ENCODE measurements at places on chromosomes 13 and 19.

- DNase-seq, result no peak
Observed at GRCh38 chr19:42048992-42049391, 21.0 kb downstream of the GRIK5 start.

DNA sequence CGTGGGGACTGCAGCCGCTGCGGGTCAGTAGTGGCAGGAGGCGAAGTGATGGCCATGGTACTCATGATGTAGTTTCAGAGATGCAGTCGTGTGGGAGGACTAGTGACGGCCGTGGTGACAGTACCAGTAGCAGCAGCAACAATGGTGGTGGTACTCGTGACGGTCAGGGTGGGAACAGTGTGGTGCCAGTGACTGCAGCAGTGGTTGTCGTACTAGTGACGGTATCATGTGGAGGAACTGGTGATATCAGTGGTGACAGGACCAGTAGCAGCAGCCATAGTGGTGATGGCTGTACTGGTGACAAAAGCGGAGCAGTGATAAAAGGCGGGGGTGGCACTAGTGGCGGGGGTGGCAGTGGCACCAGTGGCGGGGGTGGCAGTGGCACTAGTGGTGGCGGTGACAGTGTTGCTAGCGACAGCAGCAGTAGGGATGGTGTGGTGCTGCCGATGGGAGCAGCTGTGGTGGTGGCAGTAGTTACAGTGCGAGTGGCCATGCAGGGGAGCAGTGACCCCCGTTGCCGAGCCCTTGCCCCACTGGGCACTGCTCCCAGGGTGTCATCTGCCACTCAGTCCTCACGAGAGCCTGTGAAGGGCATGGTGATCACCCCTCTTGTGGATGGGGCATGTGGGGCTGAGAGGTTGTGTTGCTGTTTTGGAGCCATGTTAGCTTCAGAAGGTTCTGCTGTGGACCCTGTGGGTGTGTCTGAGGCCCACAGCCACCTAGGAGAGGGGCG is 22.7 kb downstream of the ADPRHL1 start:
- DNase-seq, result no peak

- no peak for DNase-seq
Observed at GRCh38 chr13:102035969-102036368, 365.9 kb downstream of the FGF14 start.

DNA sequence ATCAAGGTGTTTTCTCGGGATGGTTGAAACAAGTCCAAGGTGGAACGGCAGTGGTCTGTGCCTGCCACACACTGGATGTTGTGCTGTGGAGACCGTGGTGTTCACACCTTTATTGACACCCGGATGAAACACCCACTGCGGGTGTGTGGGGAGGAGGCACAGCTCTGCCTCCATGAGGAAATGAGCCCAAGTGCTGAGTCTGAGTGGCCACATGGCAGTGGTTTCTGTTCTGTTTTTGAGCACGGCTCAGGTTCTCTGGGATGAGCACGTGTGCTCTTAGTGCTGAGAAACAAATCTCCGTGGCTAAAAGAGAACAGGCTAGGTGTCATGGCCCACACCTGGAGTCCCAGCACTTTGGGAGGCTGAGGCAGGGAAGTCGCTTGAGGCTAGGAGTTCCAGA is 29.5 kb downstream of the UPF1 start:
- no peak for DNase-seq

DNA sequence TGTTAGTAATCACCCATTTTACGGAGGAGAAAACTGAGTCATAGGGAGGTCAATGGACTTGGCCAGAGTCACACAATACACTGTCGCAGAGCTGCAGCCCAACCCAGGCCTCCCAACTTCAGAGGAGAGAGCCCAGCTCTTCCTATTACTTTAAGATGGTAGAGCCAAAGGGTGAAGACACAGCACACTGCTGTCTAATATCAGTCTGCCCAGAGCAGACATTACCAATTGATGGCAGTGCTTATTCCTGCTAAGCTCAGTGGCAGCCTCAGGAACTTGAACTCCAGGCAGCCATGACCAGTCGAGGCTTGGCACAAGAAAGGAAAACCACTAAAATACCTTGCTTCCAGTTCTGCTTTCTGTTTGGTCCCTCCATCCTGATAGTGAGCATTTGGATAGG is 18.4 kb downstream of the TMEM150B start:
- no peak for DNase-seq

DNA sequence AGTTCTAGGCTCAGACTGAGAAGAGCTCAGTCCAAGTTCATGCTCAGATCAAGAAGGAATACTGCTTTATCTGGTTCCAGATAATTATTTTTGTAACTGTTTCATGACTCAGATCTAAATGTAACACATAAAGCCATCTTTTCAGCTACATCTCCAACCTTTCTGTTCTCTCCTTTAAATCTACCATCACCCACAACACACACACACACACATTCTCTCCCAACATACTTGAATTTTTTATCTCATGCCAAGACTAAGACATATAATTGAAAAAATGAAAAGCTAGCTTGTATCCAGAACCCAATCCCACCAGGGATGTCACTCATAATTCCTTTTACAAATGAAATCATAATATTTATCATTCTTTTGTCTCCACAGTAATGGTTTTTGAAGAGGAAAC is 7.6 kb downstream of the KATNAL1 start:
- no peak for DNase-seq

- no peak for DNase-seq
Observed at GRCh38 chr13:25179832-25180774, 8.0 kb upstream of the AMER2 start.

GRCh38 chr13:27493981-27494380 is 43.6 kb upstream of the MTIF3 start:
- DNase-seq, result no peak

DNA sequence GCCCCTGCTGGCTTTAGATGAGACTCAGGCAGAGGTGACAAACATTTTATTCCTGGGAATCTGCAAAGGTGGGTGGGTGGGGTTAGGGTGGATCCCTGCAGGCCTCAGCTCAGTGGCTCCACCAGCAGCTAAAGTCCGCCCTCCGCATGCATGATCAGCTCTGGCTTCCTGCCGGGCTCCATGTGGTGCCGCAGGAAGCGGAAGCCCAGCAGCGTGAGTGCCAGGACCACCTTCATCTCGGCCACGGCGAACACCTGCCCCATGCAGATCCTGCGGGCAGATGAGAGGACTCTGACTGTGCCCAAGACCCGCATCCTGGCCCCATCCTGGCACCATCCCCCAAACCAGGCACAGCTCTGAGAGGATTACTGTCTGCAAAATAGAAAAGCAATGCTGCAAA is 26.3 kb downstream of the CYP4F2 start:
- no peak for DNase-seq

DNA sequence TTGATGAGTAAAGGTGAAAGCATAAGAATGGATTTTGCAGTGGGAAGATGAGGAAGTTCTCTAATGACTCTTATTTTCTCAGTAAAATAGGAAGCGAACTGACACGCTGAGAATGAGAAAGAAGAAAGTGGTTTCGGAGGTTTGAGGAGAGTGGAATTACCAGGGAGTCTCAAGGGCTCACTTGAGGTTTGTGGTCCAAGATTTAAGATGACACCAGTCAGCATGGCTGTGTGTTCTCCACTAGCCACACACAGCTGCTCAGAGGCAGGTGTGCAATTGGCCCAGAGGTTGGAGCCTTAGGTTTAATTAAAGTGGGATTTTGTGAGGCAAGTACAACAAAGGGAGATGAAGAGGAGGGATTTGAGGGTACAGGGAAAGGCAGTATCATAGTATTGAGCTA is 99.6 kb upstream of the NBEA start:
- DNase-seq, result no peak

- DNase-seq, result no peak
Observed at GRCh38 chr13:80141123-80141849, 199.6 kb downstream of the SPRY2 start.

DNA sequence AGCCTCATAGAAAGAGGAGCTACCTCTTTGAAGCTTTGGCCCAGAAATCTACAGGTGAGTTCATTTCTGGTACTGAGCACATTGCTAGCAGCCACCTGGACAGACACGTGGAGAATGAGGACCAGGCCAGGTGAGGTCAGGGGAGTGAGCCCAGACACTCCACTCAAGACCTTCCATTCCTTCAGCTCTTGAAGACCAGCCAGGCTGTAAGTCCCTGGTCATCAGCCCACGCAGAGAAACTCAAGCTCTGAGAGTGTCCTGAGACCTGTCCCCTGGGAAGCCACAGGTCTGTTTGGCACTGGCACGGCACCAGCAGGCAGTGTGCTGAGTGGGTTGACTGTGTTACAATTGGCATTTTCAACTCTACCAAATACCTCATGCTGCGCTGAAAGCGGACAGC is 27.4 kb downstream of the C13orf42 start:
- DNase-seq, result no peak

DNA sequence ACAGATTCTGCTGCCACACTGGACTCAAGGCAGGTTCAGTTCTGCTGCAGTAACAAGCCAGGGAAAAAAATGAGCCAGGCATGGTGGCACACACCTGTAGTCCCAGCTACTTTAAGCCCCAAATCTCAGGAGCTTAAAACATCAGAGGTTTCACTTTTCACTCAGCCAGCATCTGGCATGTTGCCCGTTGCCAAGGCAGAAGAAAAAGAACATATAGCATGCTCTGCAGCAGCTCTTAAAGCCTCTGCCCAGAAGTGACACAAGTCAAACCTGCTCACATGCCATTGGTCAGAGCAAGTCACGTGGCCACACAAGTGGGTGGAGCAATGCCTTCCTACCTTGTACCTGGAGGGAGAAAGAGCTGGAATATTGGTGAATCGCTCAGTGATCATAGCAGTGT is 14.7 kb upstream of the ADGRE5 start:
- peak; percentile 76 for DNase-seq

GRCh38 chr13:97659602-97660001 is 225.6 kb downstream of the RAP2A start:
- DNase-seq, result no peak

DNA sequence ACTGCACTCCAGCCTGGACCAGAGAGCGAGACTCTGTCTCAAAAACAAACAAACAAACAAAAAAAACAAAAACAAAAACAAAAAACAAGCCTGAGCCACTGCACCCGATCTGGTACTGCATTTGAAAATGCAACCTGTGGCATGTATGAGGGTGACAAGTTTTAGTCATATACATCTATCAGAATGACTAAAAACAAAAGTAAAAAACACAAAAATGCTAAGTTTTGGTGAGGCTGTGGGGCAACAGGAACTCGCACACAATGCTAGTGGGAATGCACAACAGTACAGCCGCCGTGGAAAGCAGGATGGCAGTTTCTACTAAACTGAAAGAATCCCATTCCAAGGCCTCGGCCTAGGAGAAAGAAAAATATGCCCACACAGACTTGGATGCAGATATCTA is 7.8 kb downstream of the EBPL start:
- DNase-seq, result no peak

DNA sequence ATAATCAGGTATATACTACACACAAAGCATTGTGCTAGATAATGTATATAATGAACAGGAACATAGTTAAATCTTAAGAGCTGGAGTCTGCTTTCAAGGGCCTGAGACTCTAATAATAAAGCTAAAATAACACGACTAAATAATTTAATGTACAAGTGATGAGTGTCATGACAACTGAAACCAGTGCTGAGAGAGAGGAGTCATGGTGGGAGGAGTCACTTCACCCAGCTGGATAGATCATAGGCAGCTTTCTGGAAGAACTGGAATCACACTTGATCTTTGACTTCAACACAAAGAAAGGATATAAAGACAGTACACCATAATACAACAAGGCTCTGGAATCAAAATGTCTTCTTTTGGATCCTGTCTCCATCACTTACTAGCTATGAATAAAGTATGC is 7.1 kb downstream of the RBM26 start:
- DNase-seq, result no peak

DNA sequence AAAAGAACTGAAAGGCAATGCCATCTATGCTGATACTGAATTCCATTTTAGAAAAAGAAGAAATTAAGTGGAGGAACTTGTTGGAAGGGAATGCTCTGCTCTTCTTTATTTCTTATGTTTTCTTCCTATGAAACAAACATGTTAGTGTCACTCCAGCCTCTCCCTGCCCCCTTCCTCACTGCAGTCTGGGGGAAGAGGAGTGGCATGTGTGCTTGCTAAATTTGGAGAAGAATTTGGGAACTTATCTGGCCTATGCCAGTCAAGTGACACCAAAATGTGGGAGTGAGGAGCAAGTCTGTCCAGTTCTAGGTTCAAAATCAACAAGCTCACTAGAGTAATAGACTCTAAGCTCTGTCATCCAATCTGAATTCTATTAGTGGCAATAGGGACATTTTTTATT is 214.6 kb downstream of the RBM26 start:
- DNase-seq, result no peak

DNA sequence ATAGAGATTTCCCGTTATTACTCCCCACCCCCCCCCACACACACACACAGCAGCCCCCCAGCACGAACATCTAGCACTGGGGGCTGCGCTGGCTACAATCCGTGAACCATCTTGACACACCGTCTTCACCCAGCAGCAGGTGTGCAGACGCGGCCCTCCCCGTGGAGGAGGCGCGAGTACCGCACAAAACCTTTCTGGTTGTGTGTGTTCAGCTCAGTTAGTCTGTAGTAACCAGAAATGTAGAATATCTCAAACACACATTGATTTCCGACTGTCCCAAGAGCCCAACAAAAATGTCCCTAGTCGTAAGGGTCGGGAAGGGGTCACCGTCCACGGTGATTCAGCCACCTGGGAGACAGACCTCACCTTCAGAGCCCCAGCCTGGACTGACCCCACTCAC is 122.7 kb downstream of the RAB20 start:
- DNase-seq, result no peak

DNA sequence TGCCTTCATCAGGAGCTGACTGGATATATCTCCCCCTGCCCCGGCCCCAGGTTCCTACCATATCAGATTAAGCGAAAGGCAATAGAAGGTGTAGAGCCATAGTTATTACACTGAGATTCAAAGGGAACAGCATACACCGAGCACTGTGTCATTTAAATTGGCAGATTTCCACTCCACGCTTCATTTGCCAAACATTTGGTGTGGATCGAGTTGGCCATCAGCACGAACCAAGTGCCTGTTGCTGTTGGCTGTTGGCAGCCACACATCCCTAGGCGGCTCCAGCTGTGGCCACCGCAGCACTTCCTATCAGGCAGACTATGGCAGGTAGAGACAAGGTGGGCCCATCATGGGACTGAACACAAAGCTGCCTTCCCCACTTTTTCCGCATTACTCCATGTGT is 115.8 kb downstream of the CCNA1 start:
- DNase-seq, result no peak

GRCh38 chr19:10111405-10111811 is at the start of gene P2RY11:
TSS of gene P2RY11 (plus strand) at chr19:10111693. CDS start at chr19:10111722, 29 bp downstream.
- no peak for DNase-seq

GRCh38 chr19:53771144-53771543 is 53.0 kb downstream of the NLRP12 start:
- DNase-seq, result no peak

- no peak for DNase-seq
Observed at GRCh38 chr13:39913928-39914327, 258.5 kb downstream of the COG6 start.

DNA sequence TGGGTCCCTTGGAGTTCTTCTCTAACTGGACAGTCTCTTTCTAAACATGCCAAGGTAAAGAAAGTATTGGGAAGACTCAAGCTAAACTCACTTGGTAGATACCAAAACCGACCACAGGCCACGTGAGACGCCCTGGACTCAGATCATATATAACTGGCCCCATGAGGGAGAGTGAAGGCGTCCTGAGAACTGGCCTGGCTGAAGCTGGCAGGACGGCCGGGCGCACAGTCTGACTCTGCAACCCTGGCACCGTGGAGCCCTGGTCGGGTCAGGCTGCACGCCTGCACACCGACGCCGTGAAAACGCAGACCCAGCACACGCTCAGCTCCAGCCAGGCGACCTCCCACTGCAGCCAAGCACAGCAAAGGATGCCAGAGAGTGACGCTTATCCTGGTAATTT is 122.5 kb upstream of the SPACA7 start:
- DNase-seq, result no peak

GRCh38 chr13:37491661-37492060 is 106.9 kb downstream of the POSTN start:
- no peak for DNase-seq

- no peak for DNase-seq
Observed at GRCh38 chr13:41332829-41333228, 21.8 kb downstream of the NAA16 start.

Data from activated CD8-positive, alpha-beta memory T cell treated with anti-CD3 and anti-CD28 coated beads for 1 hour (primary cell).